Fibroblast of skin of scalp (primary cell): ENCODE measurements at places on chromosomes 6 and 20.

DNA sequence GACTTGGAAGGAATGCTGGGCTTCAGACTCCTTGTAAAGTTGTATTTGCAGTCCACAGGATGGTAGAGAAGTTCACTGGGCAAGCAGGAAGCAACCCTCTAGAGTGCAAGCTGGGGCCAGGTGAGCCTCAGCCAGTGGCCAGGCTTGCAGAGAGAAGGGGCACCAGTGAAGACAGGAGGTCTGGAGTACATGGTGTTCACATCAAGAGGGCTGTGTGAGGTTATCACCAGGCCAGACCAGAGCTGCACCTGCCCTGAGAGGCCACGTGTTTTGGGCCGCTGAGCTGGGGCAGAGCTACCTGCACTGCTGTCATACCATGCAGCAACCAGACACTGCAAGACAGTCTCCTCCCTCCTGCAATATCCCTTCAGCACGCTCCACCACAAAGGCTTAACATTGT is 79.0 kb downstream of the SH3BGRL2 start:
- DNase-seq = no peak

DNA sequence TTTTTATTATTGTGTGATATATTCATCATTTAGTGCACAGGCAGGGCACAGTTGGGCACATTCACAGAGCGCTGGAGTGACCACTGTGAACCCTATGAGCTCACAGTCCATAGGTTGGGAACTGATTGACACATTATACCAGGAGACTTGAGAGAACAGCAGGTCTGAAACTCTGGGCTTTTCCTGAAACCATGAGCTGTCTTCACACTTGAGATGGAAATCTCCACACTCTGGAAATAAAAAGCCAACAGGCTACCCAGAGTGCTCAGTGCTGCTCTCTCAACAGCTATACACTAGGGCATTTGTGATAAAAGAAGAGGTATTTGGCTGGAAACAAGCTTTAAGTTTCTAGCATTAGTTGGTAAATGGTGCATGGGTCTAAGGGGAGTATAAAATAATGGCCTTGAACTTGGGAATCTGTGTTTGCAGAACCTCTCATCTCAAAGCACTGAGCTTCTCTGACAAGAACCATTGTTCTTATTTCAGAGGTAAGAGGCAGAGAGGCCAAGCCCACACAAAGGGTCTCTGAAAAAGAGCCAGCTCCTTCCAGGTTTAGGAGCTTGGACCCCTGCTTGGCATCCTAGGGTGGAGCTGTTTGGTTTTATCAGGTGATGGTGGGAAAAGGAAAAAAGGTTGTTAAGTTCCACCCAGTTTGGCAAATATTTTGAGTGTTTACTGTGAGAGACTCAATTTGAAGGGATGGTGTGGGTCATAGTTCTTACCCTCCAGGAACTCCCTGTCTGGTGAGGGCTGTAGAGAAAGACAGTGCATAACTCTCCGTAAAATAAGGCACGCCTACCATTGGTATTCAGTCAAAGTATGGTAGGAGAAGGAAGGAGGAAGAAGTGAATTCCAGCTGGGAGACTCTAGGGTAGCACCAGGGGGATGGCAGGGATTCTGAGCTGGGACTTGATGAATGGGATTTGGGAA is 14.5 kb downstream of the CHMP4B start:
- no peak for DNase-seq

GRCh38 chr6:41503827-41504465 is 42.2 kb upstream of the FOXP4 start:
- DNase-seq = peak; percentile 84

GRCh38 chr6:85364344-85364743 is 85.5 kb upstream of the NT5E start:
- DNase-seq = peak; percentile 65

DNA sequence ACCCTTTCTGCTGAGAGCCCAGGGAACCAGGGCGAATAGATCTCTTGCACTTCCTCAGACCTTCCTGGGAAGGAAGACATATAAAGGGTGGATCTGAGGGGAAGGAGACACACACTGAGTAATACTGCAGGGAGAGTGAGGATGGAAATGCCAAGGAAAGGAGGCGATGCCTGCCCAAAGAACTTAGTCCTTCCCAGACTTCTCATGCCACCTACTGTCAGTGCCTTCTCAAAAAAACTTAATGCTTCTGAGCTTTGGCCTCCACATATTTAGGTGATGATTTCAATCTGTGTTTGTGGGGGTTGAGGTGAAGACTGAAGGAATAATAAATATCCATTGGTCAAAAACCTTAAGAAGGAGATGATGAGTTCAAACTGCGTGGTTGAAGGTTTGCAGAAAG is 9.7 kb downstream of the BTN3A1 start:
- DNase-seq = peak; percentile 29

DNA sequence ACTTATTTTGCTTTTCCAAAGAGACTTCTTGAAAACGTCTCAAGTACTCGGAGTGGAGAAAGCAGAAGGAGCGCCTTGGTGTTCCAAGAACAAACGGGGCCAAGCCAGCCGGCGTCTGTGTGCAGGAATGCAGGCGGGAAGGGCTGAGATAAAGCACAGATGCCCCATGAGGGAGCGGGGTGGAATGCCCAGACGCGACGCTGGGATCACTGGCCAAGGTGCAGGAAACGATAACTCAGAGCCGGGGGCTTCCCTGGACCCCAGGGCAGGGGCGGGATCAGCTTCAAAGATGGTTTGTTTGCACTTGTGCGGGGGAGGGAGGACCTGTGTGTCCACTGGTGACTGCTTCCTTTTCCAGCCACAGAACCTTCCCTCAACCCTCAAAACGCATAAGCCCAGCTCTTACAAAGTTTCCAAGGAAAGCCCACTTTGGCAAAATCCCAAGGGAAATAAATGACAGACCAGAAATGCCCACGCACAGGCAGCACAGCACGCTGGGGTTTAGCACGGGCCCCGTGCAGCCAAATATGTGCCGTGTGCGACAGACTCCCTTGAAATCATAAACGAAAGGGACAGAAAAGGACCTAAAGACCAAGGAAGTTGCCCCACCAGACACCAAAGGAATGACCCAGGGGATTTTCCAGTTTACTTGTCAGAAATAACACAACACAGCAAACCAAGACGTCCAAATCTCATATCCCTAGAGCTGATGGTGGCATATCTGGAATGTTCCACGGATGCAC is 113.9 kb downstream of the NFATC2 start:
- DNase-seq = peak; percentile 31

- no peak for DNase-seq
Observed at GRCh38 chr6:154736618-154737259, 3.5 kb downstream of the SCAF8 start.

GRCh38 chr20:39136798-39137197 is 174.7 kb downstream of the DHX35 start:
- no peak for DNase-seq

DNA sequence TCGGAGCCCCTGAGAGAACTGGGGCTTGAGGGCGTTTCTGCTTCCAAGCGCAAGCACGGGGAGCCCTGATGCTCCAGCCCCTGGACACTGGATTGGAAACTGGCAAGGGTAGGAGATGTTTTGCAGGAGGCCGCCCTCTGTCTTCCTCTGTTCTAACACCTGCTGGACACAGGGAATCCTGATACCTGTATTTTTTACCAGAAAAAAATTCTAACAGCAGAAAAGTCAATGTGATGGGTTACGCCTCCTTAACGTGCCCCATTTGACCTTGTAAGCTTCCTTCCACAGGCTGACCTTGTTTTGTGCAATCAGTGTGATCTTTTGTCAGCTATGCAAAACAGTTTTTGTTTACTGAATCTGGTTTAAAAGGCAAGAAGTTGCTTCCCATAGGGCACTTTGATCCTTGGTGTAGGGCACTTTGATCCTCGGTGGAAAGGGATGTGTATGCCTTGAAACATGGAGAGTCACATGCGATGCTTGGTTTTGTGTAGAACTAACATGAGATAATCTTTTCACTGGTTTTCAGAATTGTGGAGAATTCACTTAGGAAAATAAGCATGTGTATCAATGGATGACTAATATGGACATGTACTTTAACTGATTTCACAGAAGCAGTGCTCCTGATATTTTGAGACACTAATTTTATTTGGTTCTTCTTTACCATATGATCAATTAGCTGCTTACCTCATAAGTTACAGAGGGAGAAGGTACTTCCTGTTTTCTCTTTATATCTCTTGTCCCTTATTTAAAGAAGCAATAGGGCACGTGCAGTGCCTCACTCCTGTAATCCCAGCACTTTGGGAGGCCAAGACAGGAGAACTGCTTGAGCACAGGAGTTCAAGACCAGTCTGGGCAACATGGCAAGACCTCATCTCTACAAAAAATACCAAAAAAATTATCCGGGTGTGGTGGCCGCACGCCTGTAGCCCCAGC is 59.9 kb upstream of the MAP3K4 start:
- DNase-seq = no peak

DNA sequence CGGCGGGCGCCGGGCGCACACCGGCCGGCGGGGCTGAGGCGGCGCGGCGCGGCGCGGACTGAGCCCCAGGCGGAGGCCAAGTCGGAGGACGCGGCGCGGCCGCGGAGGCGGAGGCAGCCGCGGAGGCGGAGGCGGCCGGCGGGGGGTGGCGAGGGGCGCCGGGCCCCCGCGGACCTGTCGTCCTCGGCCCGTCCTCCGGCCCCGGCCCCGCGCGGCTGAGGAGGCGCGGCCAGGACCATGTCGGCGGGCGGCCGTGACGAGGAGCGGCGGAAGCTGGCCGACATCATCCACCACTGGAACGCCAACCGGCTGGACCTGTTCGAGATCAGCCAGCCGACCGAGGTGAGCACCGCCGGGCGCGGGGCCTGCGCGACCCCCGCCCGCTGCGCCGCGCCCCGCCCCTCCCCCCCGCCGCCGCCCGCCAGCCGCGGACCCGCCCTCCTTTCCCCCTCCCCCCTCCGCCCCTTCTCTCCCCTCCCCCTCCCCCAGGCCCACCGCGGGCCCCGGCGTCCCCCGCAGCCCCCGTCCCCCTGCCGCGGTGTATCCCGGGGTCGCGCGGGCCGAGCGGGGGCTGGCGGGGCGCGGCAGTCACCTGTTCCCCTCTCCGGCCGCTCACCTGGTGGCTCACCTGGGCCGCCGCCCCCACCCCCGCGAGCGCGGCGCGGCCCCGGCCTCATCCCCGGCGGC is at the start of gene AFDN:
TSS of gene AFDN (plus strand) at position 16 of the 687 bp plus-strand sequence. CDS start at position 238, 222 bp downstream.
- DNase-seq = peak; percentile 14

- peak; percentile 2 for DNase-seq
Observed at GRCh38 chr6:57135885-57136284, 36.2 kb upstream of the BAG2 start.

- peak; percentile 65 for DNase-seq
Observed at GRCh38 chr20:37856932-37857660, 45.8 kb upstream of the VSTM2L start.

GRCh38 chr20:44746367-44747165 is 901 bp downstream of the KCNK15 start:
- no peak for DNase-seq

DNA sequence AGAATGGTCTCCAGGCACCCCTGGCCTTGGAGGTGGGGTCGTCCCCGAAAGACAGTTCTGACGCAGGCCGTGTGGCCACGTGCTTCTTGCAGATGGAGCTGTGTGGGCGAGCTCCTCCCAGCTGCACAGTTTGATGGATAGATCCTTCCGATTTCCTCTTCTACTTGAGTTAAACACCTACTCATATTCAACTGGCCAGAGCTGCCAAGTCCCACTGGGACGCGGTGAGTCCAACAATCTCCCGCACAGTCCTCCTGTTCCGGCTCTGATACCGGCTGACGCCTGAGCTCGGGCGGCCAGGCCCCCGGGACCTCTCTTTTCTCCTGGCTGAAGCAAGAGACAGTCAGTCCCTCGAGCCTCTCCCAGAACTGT is 57.9 kb upstream of the DACT2 start:
- no peak for DNase-seq

- DNase-seq = peak; percentile 47
Observed at GRCh38 chr6:37525460-37526357, 26.0 kb upstream of the CCDC167 start.

DNA sequence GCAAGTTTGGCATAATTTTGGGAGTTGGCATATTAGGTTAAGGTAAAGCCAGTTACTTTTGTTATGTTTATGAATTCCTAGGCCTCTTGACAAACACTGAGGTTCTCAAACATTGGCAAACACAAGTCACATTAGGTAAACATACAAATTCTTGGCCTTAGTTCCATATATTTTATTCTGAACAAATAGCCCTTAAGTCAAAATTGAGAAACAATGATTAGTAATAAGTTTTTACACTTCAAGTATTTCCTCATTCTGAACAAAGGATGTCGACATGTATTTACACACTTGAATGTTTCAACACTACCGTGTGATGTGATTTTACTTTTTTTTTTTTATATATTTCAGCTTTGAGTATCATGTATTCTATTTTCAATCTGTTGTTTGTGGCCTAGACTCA is 3.8 kb upstream of the ECHDC1 start:
- no peak for DNase-seq

- DNase-seq = peak; percentile 18
Observed at GRCh38 chr6:80250391-80250997, 144.0 kb downstream of the BCKDHB start.

- no peak for DNase-seq
Observed at GRCh38 chr6:113642714-113643406, 214.3 kb upstream of the MARCKS start.

DNA sequence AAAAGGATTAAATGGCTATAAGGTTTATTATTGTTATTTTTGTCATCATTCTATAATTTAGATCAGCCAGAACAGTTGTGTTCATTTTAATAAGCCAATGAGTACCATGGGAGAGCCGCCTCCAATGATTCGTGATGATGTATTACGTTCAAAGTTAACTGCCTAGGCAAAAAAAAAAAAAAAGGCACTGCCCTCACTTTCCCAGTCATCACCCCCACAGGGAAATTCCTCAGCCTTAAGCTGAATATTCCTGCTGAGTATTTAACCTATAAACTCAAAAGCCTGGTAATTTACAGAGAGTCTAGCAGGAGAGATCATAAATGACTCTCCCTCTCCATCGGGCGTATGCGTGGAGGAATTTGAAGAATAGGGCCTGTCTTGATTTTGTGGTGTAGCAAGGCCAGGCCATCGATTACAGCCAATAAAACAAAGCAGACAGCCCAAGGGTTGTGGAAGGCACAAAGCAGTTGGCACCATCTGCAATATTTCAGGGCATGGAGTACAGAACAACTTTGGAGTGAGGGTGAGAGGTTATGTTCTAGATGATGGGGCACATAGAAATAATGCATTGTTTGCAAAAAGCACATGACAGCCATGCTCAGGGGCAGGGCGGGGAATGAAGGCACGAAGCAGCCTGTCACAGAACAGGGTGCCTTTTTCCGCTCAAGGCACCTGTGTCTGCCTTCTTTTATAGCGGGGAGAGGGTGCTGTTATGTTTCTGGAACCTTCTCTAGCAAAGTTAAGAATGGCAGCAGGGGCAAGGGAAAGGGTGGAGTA is 138.2 kb upstream of the DTNBP1 start:
- DNase-seq = peak; percentile 27

GRCh38 chr6:136991646-136992045 is 53.1 kb downstream of the IL20RA start:
- DNase-seq = peak; percentile 56
